ENCODE measurements at places on chromosomes 4 and X.

- DNase-seq = no peak
These were observed 83.5 kb upstream of the PPARGC1A start for GRCh38 chr4:23973308-23973855.

- DNase-seq = no peak
These were observed 9.5 kb upstream of the ANKRD50 start for GRCh38 chr4:124722071-124722470.

- no peak for DNase-seq
These were observed 87.0 kb downstream of the PHOX2B start for GRCh38 chr4:41661442-41662076.

DNA sequence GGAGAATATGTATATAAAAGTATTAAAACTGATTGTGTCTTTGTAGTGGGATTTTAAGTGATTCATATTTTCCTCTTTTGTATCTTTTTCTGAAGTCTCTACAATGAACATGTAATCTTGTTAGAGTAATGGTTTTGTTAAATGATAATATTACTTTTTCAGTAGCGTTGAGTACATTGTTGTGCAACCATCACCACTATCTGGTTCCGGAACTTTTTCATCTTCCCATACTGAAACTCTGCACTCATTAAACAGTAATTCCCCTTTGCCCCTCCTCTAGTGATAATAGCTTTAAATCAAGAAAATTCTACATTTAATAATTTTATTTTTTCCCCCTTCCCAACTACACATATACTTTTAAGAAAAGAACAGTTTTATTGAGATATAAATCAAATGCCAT, 23.3 kb downstream of the SHROOM3 start:
- DNase-seq = no peak

- no peak for DNase-seq
These were observed 29.6 kb upstream of the KCNE5 start for GRCh38 chrX:109654516-109655109.

All from vagina (tissue), 2 donors.